ENCODE measurements at places on chromosomes 3 and 15.

- DNase-seq: no peak
Measured at GRCh38 chr3:127722091-127722784, 49.5 kb downstream of the ABTB1 start.

GRCh38 chr3:9784965-9785364, 7.3 kb downstream of the TADA3 start:
- DNase-seq: no peak

DNA sequence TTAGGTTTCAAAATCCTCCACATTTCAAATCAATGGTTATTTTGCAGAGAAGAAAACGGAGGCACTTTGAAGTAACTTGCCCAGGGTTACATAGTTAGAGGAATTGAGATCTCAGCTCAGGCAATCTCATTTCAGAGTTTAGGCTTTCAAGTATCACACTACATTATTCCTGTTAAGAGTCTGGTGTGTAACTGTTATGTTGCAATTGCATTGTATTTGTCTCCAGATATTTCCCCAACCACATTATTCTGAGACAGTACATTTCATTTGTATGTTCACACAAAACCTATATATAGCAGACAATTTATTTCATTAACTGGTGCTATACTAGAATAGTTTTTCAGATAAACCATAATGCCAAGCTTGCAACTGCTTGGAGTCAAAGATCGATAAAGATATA, 154.2 kb upstream of the TSPAN3 start:
- DNase-seq: no peak

DNA sequence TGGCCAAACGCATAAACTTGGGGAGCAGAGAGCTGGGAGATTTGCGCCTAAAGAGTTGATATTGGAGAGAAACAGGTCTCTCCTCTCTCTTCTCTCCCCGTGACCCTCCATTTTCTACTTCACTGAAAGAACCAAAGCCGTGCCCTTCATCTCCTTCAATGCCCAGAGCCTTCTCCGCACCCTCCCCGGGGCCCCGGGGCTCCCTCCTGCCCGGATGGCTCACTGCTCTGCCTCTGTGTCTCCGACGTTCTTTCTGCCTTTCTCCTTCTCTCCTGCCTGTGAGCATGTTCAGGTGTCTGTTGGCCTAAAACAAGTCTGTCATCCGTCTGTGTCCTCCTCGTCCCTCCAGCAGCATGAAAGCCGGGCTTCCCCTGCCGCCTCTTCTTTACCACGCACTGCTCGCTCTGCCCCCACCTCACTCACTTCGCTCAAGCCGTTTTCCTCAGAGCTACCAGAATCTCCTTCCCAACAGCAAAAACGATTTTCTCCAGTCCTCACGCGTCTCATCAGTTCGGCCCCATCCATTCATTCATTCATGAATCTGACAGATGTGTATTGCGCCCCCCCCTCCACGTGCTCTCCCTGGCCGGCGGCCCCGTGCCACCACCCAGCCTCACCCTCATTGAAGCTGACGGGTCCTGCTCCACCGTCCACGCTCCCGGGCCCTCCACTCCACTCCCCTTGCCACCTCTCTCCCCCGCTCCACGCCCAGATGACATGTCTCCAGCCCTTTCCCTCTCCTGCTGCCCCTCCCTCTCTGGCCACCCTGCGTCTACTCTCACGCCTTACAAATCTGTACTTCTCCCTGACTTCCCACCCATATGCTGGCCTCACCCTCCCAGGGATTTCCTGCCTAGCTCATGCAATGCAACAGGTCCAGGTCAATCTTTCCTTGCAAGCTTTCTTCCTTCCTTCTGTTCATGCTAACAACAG, 10.2 kb downstream of the MUC4 start:
- DNase-seq: no peak

DNA sequence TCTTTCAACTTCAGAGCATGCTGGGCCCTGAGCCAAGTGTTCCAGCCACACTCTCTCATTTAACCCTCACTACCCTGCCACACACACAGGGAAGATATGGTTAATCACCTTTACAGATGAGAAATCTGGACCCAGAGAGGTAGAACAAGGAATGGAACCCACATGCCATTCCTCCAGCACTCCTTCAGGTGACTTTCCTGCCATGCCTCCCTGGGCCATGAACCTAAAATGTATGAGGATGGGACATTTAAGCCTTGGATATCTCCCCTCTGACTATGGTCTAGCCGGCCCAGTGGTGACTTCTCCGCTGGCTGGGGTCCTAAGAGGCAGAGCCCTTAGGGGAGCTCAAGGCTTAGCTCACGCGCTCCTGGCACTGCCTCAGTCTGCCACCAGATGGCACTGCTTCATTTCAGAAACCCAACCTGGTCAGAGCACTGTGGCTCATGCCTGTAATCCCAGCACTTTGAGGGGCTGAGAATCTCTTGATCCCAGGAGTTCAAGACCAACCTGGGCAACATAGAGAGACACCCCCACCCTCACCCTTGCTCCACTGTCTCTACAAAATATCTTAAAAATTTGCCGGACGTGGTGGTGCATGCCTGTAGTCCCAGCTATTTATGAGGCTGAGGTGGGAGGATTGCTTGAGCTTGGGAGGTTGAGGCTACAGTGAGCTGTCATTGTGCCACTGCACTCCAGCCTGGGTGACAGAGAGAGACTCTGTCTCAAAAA, 2.2 kb upstream of the DCAF1 start:
- peak; percentile 85 for DNase-seq

GRCh38 chr3:144831955-144832716, 860.5 kb downstream of the DIPK2A start:
- no peak for DNase-seq

GRCh38 chr15:38602910-38603670, 38.5 kb upstream of the RASGRP1 start:
- no peak for DNase-seq

DNA sequence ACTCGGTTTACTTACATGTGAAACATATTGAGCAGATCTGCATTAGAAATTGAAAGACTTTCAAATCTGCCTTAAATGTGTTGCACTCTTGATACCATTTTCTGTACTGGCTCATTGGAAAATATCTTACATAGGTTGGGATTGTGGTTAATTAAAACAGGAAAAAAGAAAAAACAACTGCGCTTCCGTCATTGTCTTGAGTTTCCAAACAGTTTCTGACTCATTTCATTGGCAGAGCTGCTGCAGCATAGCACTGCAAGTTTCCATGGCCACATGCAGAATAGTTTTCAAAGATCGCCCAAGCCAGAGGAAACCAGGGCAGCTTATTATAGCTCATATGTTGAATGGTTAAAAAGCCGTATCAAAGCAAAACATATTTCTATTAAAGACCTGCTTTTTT, 446.6 kb upstream of the BCHE start:
- DNase-seq: no peak
